ENCODE measurements at places on chromosomes 7 and 10. TPM values are rescaled to one million over a fixed set of nuclear protein-coding genes. Genes with fewer than 3 reads are reported as not detected.

SMO gene
- total RNA-seq, result 4.6 TPM

ABCB1 gene
- 1.0 TPM for total RNA-seq

KNDC1 gene
- 0.11 TPM for total RNA-seq

TBX20 gene
- total RNA-seq, result 83.9 TPM

CACNA2D1 gene
- 64.6 TPM for total RNA-seq

MYL7 gene
- 518 TPM for total RNA-seq

CALML3 gene
- total RNA-seq, result not detected

PKD2L1 gene
- total RNA-seq, result not detected

ITPRID1 gene
- not detected for total RNA-seq

TMEM229A gene
- total RNA-seq, result not detected

BMPER gene
- 2.9 TPM for total RNA-seq

PLXNA4 gene
- total RNA-seq, result 18.1 TPM
